ENCODE measurements at places on chromosomes 11 and 22.

GRCh38 chr11:123173856-123174186, 21.2 kb downstream of the CLMP start:
- DNase-seq, result no peak

DNA sequence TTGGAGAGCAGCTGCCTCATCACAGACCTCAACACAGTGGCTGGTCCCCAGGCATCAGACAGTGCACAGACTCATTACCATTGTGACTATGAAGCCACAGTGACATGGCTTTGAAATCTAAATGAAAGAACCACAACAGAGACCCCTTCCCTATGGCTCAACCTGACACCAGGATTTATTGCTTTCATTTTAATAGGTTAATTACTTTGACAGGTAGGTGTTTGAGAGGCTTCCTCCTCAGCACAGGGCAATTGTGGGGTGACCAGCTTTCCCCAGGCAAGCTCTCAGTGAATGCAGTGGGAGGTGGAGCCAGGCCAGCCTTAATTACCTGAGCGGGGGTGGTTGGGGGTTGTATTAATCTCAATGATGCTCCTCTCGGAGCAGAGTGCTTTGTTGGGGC, 102.3 kb downstream of the CHST1 start:
- DNase-seq, result no peak

DNA sequence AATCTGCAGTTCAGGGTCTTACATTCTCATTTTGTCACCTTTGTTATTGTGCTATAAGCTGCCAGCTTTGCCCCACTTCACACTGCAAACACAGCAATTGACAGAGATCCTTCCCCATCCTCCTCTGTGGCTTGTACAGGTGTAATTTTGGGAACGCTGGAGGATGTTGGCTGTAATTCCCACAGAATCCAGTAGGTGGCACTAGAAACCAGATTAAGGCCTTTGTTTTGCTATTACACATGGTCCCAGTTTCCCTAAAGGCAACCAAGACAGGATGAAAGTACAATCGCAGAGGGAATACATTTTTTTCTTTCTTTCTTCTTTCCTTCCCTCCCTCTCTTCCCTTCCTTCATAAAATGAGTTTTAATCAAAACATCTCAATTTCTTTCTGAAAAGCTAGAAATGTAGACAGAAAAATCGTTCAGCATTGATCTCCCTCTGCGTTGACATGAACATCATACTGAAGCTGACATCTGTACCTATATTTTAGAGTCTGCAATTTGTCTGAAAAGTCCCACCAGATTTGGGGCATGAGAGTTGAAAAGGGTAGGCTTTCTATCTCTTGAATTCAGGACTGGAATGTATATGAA, 21.3 kb upstream of the NELL1 start:
- peak; percentile 66 for DNase-seq

- DNase-seq, result no peak
Observed at GRCh38 chr11:76628408-76628947, 42.1 kb downstream of the LRRC32 start.

- no peak for DNase-seq
Observed at GRCh38 chr11:96303980-96304379, 39.0 kb downstream of the MAML2 start.

- DNase-seq, result no peak
Observed at GRCh38 chr11:36313750-36314433, 17.8 kb downstream of the PRR5L start.
